ENCODE measurements at places on chromosomes 5 and 9.

- DNase-seq, result no peak
Observed at GRCh38 chr5:68419081-68419636, 203.6 kb downstream of the PIK3R1 start.

DNA sequence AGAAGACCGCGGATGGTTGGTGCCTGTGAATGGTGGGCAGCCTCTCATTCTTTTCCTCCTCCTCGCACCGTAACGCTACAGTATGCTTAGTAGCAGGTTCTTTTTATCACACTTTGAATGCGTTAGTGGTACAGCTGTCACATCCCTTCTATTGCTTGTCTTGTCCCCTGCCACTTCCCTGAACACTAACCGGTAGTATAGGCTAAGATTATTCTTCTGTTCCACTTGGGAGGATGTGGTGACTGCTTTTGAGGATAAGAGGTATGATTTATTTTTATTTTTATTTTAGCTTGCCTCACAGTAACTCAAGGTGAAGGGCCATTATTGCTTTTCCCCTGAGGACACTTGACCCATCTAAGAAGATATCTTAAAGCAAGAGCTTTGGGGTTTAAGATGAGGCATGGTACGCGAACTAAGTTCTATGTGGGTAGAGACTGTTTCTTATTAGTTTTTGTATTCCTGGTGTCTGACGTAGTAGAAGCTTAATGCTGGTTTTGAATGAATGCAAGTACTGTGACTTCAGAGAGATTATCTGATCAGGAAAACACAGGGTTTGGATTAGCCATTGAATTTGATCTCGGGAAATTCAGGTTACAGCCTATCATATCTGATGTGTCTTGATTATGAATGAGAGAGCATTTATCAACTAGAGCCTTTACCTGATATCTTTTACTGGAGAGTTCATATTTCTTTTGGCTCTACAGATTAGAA, 951 bp downstream of the UNC13B start:
- no peak for DNase-seq

GRCh38 chr5:142529626-142530278, 156.1 kb downstream of the FGF1 start:
- no peak for DNase-seq

- no peak for DNase-seq
Observed at GRCh38 chr5:59840200-59840601, 53.3 kb downstream of the PDE4D start.

GRCh38 chr5:132488590-132488989, 2.0 kb downstream of the IRF1 start:
- DNase-seq, result no peak

DNA sequence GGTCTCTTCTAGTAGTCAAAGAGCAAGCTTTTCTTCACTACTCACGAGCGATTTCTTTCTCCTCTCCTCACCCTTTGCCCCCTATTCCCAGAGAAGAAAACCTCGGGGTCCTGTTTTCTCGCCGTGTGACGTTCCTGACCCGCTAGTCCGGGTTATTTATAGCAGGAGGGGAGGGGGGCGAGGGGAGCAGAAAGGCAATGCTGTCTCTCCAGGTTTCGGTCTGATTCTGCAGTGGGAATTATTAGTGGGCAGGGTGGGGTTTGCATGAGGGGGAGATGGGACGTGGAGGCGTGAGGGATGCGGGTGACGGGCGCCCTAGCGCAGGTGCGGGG, 847 bp upstream of the GABRB2 start:
- DNase-seq, result no peak

DNA sequence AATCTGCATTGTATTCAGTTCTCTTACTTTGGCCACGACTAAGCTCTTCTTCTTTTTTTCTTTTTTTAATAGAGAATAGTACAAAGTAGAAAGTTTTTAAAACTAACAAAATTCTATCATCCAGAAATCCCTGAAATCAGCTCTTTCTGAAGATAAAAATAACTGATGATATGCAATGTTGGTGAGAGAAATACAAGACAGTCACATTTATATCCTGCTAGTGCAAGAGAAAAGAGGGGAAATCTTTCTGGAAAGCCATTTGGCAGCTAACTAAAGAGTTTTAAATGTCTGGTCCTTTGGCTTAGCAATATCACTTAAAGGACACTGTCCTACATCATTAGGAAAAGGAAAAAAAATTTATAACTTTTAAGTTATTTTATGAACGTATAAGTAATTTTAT, 27.0 kb upstream of the FREM1 start:
- no peak for DNase-seq

DNA sequence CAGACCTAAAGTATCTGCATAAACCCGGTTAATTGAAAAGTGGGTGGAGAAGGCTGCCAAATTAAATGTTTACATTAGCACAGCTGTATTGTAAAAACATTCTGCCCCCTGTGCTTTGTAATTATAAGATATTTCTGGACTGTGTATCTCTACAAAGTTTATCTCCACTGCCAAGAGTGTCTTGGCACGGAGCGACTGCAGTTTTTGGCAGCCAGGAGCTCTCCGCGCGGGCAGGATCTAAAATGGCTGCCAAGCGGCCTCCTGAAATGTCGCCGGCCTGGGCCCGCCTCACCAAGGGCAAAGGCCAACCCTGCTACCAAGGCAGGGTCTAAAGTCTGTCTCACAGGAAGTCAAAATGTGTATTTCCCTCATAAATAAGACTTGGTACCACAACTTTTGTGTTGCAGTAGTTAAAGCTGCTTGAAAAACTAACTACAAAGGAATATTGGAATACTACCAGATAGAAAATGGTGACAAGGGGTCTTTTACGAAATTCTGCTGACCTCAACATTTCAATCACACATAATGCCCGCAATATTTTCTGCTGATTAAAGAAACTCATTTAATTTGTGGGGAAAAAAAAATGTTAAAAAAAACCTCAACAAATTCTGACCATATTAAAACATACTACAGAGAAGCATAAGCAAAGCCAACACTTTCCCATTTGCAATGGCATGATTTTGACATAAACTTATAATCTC, 110.4 kb downstream of the NFIB start:
- no peak for DNase-seq

DNA sequence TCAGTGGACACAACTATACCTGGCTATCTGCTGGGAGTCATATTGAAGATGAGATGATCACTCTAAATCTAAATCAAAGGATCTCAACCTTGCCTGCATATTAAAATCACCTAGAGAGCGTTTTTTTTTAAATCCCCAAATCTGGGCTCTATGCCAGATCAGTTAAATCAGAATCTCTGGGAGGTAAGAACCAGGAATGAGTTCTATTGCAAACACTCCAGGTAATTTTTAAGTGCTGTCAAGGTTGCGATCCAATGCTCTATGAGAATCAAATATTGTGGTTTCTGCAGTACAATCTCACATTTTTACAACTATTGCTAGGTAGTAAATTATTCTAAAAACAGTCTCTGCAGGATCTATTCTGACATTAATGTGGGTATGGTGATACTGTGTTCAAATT, 202.3 kb upstream of the OR13F1 start:
- no peak for DNase-seq

- DNase-seq, result no peak
Observed at GRCh38 chr9:129272348-129273025, 94.4 kb upstream of the IER5L start.

DNA sequence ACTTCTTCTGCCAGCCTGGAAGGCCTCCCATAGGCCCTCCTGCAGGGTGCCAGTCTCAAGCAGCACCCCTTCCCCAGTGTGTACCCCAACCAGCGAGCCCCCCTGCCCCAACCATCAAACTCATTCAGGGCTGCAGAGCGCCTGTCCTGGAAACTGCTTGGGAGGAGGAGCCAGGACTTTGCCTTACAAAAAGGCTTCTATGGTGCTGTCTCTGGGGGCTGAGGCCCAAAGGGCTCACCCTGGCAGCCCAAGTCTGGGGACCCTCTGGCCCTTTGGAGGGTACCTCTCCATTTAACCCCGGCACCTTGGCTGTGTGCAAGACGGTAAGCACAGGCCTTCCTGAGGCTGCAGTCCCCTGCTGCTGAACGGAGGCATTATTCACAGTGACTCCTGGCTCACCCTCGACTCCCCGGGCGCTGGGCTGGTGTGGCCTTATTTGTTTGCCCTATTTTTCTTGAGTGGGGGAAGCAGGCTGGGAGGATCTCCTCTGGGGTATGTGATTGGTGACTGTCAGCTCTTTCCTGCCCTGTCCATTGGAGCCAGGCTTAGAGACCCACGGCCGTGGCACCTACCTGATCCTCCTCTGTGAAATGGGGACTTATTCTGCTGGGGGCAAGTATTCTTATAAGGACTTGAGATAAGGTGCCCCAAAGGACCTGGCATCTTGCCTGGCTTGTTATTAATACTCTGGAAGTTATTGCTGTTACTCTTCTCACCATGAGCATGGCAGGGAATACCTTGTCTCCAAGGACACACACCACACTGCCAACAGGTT, 5.8 kb downstream of the LMX1B start:
- DNase-seq, result no peak

DNA sequence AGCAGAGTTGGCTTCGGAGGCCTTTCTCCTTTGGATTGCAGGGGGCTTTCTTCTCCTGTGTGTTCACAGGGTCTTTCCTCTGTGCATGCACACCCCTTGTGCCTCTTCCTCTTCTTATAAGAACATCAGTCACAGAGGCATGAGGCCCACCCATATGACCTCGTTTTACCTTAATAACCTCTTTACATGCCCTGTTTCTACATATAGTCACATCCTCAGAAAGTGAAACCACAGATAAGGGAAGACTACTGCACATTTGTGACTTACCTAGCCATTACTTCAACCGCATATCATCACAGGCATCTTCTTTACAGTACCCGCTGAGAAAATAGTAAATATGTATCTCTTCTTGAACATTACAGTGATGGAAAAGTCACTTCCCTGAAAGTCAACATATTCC, 204.9 kb upstream of the TARS1 start:
- no peak for DNase-seq
